Endodermal cell (in vitro differentiated cells): ENCODE measurements at places on chromosomes 3 and 15. TPM values are rescaled to one million over a fixed set of nuclear protein-coding genes. Genes with fewer than 3 reads are reported as not detected.
A peak's percentile ranks its signal among the peaks of the same experiment; 100 is the strongest.

DNA sequence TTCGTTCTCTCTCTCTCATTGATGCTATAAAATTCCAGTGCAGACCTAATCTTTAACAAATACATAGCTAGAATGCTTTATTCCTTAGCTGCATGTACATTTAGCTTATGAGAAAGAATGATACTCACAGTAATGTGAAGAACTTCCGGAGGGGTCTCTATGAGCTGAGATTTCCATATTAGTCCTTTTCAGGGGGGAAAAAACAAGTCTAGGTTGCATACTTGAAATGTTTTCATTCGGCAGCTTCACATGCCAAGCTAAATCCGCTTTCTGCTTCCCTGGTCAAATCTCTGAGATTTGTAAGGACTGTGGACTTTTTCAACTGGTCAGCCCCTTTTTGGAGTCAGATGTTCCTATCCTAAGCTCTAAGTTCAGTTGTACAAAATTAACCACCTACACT lies 111.5 kb upstream of the COL8A1 start:
- H3K27ac ChIP-seq = no peak overlapping the region
- DNase-seq = no peak
- H3K36me3 ChIP-seq = no peaks in the 10 kb centered on the region
- no peaks in the 10 kb centered on the region for H3K27me3 ChIP-seq

DNA sequence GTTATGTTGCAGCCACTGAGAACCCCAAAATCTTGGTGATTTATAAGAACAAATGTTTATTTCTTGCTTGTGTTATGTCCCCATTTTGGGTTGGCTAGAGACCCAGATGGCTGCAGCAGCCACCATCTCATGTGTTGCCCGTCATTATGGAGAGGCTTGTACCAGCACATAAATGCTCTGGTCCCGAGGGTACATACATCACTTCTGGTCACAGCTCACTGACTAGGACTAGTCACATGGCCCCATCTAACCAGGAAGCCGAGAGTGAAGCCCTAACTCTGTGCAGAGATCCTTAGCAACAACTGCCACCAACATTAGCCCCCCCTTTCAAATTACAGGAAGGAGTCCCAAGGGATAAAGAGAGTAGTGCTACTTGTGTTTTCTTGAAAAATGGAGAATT lies 25.5 kb upstream of the HACD2 start:
- no peaks in the 10 kb centered on the region for H3K27me3 ChIP-seq
- H3K4me3 ChIP-seq = no peak overlapping the region
- no peak overlapping the region for H3K27ac ChIP-seq
- no peak for DNase-seq
- peaks cover 25% of the 10 kb centered on the region for H3K36me3 ChIP-seq

- H3K4me1 ChIP-seq = no peaks in the 10 kb centered on the region
- no peak overlapping the region for H3K27ac ChIP-seq
- no peaks in the 10 kb centered on the region for H3K36me3 ChIP-seq
Measured at GRCh38 chr15:27884726-27885125, 214.4 kb downstream of the OCA2 start.

- no peak overlapping the region for H3K4me3 ChIP-seq
- H3K27ac ChIP-seq = no peak overlapping the region
- no peaks in the 10 kb centered on the region for H3K4me1 ChIP-seq
- H3K36me3 ChIP-seq = no peaks in the 10 kb centered on the region
- peaks cover 4% of the 10 kb centered on the region for H3K27me3 ChIP-seq
- DNase-seq = no peak
Measured at GRCh38 chr3:63593779-63594178, 58.7 kb upstream of the SNTN start.

DNA sequence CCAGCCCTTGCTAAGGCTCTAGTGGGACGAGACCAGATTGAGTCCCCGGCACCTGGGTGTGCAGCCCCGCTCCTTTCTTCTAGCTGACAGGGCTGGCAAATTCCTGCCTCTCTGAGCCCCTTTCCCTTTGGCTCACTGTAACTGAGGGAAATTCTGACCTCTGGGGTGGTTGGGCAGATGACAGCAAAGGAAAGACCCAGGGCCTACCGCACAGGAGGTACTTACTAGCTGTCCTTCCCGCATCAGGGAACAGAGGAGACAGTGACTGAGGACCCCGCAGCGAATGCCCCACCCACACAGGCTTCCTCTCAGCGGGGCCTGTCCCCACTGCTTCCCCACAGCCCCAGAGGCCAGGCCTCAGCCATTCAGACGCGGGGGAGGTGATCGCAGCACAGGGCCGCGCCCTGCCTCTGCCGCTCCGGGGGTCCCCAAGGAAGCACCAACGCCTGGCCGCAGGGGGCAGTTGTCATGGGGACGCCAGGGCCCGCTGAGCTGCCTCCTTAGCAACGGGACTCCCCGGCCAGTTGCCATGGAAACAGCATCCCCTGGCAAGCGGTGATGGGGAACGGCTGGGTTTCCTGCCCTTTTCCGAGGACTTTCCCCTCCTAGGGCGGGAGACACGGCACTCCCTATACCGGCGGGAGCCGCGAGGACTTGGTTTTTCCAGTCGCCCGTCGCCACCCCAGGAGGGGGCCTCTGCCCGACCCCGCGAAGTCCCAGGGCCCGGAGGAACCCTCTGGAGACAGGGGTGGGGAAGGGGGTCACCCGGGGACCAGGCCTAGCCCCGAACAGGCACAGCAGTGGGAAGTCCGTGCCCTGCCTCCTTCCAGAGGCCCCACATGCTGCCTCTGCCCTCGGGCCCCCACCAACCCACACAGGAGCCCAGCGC lies 50.1 kb downstream of the HCN4 start:
- no peak overlapping the region for H3K4me3 ChIP-seq
- DNase-seq = peak; percentile 74
- H3K4me1 ChIP-seq = no peaks in the 10 kb centered on the region
- no peaks in the 10 kb centered on the region for H3K36me3 ChIP-seq

DNA sequence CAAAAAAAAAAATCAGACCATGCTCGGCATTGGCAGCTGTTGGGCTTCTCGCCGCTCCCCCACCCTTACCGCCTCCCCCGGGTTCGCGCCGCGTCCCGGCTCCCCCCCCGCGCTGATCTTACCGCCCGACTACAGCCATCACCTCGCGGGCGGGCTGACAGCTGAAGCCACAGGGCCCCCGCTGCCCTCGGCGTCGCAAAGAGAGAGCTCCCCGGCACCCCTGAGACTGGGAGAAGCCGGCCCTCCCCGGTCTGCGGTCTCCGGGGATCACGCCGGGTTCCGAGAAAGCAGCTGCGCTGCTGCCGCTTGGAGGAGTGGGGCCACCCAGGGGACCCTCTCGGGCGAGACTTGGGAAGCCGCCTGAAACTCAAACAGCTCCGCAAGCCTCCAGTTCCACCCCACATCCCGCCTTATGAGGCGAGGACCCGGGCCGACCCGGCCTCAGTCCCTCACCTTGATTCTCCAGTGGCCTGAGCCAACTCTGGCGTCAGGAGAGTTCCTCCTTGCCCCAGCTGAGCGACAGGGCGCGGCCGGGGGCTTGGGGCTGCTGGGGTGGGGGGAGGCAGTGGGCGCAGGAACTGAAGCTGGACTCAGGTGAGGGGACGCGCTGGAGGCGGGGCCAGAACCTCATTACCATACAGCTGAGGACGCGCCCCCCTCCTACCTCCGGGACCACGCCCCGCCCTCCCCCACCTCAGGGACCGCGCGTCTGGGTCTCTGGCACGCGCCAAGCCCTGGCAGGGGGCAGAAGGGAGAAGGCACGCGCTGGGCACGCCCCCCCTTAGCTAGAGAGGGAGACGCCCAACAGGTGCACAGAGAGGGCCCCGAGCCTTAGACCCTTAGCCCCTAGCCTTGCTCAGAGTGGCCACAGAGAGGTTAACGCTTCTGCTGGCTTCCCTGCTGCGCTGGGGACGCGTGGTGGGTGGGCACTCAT lies 1.0 kb upstream of the DLL4 start:
- H3K27me3 ChIP-seq = peaks cover 100% of the 10 kb centered on the region
- H3K36me3 ChIP-seq = no peaks in the 10 kb centered on the region
- no peak overlapping the region for H3K27ac ChIP-seq
- H3K4me3 ChIP-seq = peak overlapping the region; percentile 78
- H3K4me1 ChIP-seq = peaks cover 14% of the 10 kb centered on the region
- peak; percentile 90 for DNase-seq

GRCh38 chr15:45573961-45574629 lies 13.1 kb upstream of the BLOC1S6 start:
- no peak overlapping the region for H3K4me3 ChIP-seq
- no peak overlapping the region for H3K27ac ChIP-seq
- H3K36me3 ChIP-seq = no peaks in the 10 kb centered on the region
- DNase-seq = peak; percentile 98
- H3K27me3 ChIP-seq = peaks cover 6% of the 10 kb centered on the region

DNA sequence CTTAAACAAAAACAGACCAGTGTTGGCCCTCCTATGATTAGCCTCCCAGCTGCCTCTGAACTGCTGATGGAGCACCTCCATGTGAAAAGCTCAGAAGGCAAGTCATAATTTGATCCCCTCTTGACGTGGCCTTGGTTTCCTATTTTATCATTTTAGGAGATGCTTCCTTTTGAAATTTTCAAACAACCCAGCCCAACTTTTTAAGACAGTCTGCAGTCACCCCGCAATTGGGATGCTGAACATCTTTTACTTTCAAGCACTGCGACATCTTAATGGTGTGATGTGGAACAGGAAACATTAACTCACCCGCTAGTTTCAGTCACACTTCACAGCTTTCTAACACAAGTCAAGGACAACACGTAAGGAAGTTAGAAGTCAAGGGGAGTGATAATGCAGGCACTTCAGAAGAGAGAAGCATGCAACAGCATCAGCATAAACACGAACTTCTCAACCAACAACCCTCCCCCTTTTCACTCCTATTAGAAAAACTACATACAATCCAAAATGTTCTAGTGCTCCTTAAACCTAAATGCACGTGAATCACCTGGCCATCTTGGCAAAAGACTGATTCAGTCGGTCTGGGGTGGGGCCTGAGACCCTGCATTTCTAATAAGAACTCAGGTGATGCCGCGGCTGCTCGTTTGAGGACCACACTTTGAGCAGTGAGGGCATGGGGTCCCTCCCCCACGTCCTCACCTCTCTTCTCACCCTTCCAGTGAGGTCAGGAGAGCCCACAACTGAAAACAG lies 161.5 kb downstream of the FOXP1 start:
- no peak overlapping the region for H3K4me3 ChIP-seq
- DNase-seq = no peak
- H3K27me3 ChIP-seq = no peaks in the 10 kb centered on the region
- no peaks in the 10 kb centered on the region for H3K4me1 ChIP-seq

DNA sequence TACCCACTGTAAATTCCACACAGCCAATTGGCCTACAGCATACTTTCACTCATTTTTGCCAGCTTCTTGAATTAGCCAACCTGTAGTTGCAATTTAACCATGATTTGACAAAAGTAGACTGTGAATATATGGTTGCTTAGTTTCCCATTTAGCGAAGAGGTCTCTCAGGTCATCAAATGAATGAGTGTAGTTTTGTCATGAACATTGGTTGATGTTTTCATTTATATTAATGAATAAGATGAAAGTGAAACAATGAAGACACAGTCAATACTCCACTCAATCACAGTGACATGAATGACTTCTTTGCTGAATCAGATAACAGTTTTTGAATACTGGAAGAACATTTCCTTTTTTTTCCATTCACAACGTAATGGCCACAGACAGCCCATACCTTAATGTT lies 15.3 kb upstream of the FAM3D start:
- DNase-seq = no peak
- no peak overlapping the region for H3K4me3 ChIP-seq
- no peaks in the 10 kb centered on the region for H3K36me3 ChIP-seq

DNA sequence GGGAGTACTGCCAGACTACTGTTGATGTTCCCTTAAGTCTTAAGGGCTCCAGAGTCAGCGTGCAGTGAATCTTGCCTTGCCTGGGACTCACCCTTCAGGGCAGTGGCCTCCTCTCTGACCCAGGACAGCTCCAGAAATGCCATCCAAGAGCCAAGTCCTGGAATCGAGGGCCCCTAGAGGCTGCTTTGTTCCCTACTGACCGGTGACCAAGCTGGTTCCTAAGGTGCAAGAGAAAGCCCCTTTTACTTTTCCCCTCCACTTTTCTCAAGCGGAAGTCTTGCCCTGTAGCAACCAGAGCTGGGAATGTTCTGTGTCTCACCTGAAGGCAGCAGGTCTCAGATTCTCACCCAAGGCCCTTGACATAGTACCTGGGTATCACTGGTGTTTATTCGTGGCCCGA lies 238.0 kb downstream of the DOCK3 start:
- no peak overlapping the region for H3K27ac ChIP-seq
- peak; percentile 65 for DNase-seq
- no peaks in the 10 kb centered on the region for H3K36me3 ChIP-seq
- H3K4me1 ChIP-seq = peaks cover 4% of the 10 kb centered on the region
- no peak overlapping the region for H3K4me3 ChIP-seq
- H3K27me3 ChIP-seq = no peaks in the 10 kb centered on the region

DNA sequence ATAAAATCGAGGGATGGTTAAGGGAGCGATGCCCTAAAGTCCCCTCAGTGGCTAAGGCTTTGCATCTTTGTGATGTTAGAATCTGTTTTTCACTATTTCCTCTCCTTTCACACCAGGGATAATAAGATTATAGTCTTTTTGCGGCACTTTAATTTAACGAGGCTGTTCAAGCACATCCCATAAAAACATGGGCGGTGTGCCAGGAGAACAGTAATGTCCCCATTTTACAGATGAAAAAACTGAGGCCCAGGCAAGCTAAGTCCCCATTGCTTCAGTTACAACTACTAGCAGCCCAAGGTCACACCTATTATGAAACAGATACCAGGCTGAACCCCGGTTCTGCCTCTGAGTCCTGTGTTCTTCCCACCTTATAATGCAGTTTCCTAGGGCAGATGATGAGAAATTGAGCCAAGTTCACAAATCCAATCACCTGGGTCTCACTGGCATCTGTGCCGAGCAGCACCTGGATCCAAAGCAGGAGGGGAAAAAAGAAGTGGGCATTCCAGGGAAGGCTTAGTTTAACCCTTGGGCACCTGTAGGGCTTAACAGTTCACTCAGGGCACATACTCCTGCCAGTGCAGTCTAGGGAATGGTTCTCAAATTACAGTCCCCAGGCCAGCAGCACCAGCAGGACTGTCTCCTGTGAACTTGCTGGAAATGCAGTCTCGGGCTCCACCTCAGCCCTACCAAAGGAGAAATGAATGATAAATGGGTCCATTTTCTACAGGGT lies 169.3 kb downstream of the RAB11A start:
- no peaks in the 10 kb centered on the region for H3K36me3 ChIP-seq
- no peak overlapping the region for H3K4me3 ChIP-seq
- H3K27ac ChIP-seq = no peak overlapping the region
- H3K4me1 ChIP-seq = no peaks in the 10 kb centered on the region
- peak; percentile 65 for DNase-seq

GRCh38 chr15:34650177-34650576 lies 66.7 kb upstream of the GOLGA8B start:
- H3K36me3 ChIP-seq = no peaks in the 10 kb centered on the region
- no peak overlapping the region for H3K4me3 ChIP-seq
- H3K27ac ChIP-seq = no peak overlapping the region
- H3K27me3 ChIP-seq = no peaks in the 10 kb centered on the region

GRCh38 chr15:100924436-100924835 lies 5.3 kb downstream of the LRRK1 start:
- no peaks in the 10 kb centered on the region for H3K36me3 ChIP-seq
- H3K27me3 ChIP-seq = peaks cover 42% of the 10 kb centered on the region
- no peak overlapping the region for H3K27ac ChIP-seq
- H3K4me3 ChIP-seq = no peak overlapping the region
- peaks cover 4% of the 10 kb centered on the region for H3K4me1 ChIP-seq

- H3K27ac ChIP-seq = no peak overlapping the region
- peaks cover 4% of the 10 kb centered on the region for H3K36me3 ChIP-seq
- no peaks in the 10 kb centered on the region for H3K27me3 ChIP-seq
- no peak overlapping the region for H3K4me3 ChIP-seq
- no peaks in the 10 kb centered on the region for H3K4me1 ChIP-seq
- no peak for DNase-seq
Measured at GRCh38 chr3:136122006-136122405, 74.1 kb downstream of the MSL2 start.

Gene SEMA3G
- 8.4 and 8.6 TPM in 2 replicates for total RNA-seq

Gene SPG11
- 51.2 and 60.2 TPM in 2 replicates for total RNA-seq

Gene PRR20G
- not detected in 3 replicates for total RNA-seq

Gene CCDC12
- 29.9 to 47.8 TPM (median 41.5 TPM) in 3 replicates for total RNA-seq

Gene SCN5A
- total RNA-seq = 4.8 and 5.6 TPM in 2 replicates

Gene SLC22A14
- total RNA-seq = 0.20 TPM in 1 of 3 replicates, not detected in the others

Gene P2RY12
- not detected in 2 replicates for total RNA-seq

Gene P2RY14
- not detected in 2 replicates for total RNA-seq
